Mesothelial cell of epicardium (in vitro differentiated cells): ENCODE measurements at places on chromosomes 11 and 22. TPM values are rescaled to one million over a fixed set of nuclear protein-coding genes. Genes with fewer than 3 reads are reported as not detected.

DNA sequence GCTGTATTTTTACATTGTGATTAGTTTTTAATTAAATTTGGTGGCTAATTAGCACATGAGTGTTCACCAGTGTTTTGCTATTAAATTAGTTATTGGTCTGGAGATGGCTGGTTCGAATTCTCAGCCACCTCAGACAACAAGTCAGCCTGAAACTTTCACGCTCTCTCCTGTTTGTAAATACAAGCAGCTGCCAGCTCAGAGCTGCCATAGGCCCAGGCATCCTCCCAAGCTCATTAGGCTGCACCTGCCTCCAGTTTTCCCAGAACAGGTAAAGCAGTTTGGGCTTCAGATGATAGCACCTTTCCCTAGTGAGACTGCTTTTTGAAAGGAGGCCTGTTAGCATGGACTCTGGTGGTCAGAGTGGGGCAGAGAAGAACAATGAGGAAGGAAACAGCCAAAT lies 156.8 kb downstream of the NAV2 start:
- H3K36me3 ChIP-seq = no peaks in the 10 kb centered on the region
- H3K27me3 ChIP-seq = no peaks in the 10 kb centered on the region
- peaks cover 23% of the 10 kb centered on the region for H3K4me1 ChIP-seq

- H3K4me1 ChIP-seq = peaks cover 3% of the 10 kb centered on the region
- no peaks in the 10 kb centered on the region for H3K27me3 ChIP-seq
- H3K36me3 ChIP-seq = peaks cover 1% of the 10 kb centered on the region
- no peak for DNase-seq
- H3K27ac ChIP-seq = no peak overlapping the region
Measured at GRCh38 chr11:23425381-23425780, 565.1 kb upstream of the CCDC179 start.

GRCh38 chr11:67272327-67273259 lies 6.3 kb downstream of the GRK2 start:
- no peaks in the 10 kb centered on the region for H3K27me3 ChIP-seq
- DNase-seq = no peak
- H3K27ac ChIP-seq = no peak overlapping the region
- peaks cover 27% of the 10 kb centered on the region for H3K4me1 ChIP-seq

DNA sequence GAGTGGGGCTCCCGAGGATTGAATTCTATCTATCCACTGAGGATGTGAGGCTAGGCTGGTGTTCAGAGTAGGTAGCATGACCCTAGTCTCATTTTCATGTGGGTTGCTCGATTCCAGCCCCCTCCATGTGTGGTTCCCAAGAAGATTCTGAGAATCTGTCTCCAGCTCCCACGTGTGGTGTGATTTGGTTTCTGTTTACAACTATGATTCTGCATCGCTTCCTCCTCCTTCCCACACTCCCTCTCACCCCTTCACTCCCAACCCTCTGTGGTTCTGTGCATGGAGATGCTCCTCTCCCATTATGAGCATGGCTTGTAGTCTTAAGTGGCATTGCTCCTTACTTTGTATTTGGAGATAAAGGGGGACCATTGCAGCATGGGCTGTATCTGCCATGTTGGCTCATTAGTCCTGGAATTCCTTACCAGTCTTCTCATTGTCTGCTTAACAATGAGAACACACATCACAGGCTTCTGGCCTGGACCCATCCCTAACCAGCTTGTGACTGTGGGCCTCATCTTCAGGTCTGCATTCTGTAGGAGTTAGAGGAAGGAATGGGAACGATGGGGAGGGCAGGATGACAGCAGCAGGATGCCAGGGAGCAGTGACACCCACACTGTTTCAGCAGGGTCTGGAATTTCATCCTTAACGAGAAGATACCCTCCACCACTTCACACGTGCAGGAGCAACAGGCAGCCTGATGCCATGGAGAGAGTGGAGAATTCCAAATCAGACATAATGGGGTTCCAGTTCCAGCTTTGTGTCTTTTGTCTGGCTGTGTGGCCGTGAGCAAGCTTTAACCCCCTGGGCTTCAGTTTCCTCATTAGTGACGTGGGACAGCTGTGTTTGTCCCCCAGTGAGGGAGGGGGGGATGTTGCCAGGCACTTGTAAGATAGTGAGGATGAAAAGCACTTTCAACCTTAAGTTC lies 86.0 kb downstream of the CCDC81 start:
- H3K36me3 ChIP-seq = peaks cover 3% of the 10 kb centered on the region
- no peaks in the 10 kb centered on the region for H3K27me3 ChIP-seq
- no peak overlapping the region for H3K4me3 ChIP-seq

Gene KRTAP5-7
- total RNA-seq = 0.18 to 0.43 TPM (median 0.25 TPM) in 3 replicates

Gene AIFM3
- total RNA-seq = 2.4 to 3.2 TPM (median 2.5 TPM) in 3 replicates

Gene OR51I1
- 0.50 to 0.93 TPM (median 0.63 TPM) in 3 replicates for total RNA-seq

Gene CLDN5
- not detected in 3 replicates for total RNA-seq
